Uterus (tissue), 4 donors: ENCODE measurements at places on chromosomes 5 and 9. TPM values are rescaled to one million over a fixed set of nuclear protein-coding genes. Genes with fewer than 3 reads are reported as not detected.

DNA sequence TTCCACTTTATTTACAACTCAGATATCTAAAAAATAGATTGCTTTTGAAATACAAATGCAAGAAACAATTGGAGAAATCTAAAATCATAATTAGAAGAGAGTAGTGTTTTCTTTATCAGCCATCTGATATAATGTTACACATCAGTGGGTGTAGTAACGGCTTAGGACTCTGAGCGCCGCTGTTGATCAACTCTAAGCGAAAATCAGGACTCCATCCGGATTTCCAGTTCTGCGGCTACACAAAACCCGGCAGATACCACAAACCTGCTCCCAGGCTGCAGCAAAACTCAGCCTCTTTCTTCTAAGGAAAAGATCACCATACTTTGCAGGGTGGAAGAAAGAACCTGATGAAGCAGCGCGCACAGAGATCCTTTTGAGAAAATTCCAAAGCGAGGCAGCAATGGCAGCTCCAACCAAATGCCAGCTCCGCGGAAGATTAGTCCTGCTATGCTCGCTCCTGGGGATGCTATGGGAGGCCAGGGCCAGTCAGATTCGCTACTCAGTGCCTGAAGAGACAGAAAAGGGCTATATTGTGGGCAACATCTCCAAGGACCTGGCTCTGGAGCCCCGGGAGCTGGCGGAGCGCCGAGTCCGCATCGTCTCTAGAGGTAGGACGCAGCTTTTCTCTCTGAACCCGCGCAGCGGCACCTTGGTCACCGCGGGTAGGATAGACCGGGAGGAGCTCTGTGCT is at the start of gene PCDHGA9:
TSS of gene PCDHGA9 (plus strand) at position 226 of the 691 bp plus-strand sequence. CDS start at position 401, 175 bp downstream.
- H3K27ac ChIP-seq: no peak within 1 kb of the TSS
- peak within 1 kb of the TSS; percentile 16 for H3K4me3 ChIP-seq
- DNase-seq: no peak
- H3K27me3 ChIP-seq: no peaks in the 10 kb centered on the region
- no peaks in the 10 kb centered on the region for H3K36me3 ChIP-seq
- H3K4me1 ChIP-seq: no peaks in the 10 kb centered on the region

DNA sequence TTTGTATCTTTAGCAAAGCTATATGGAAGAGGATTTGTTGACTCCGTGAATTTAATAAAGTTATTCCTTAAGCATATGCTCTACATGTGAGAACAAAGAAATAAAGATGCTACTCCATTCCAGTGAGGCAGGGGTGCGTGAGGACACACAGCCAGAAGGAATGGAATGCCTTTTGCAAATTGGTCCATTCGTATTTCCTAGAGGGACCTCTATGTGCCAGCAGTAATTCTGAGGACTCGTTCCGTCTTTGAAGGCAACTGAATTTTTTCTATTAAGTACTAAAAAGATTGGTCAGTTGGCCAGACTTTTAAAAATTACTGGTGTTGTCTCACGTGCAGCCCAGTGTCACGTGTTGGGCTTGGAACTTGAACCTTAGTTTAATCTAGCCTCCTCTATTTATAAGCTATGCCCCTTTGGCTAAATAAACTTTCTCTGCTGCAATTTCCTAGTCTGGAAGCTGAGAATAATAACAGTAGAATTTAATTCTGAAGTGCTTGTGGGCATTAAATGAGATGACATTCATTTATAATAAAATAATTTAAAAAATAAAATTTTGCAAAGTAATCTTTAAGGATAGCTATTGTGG is 13.9 kb downstream of the RAI14 start:
- no peak overlapping the region for H3K4me3 ChIP-seq
- H3K4me1 ChIP-seq: no peaks in the 10 kb centered on the region
- H3K27me3 ChIP-seq: no peaks in the 10 kb centered on the region
- H3K27ac ChIP-seq: peak overlapping the region; percentile 71
- no peaks in the 10 kb centered on the region for H3K36me3 ChIP-seq

DNA sequence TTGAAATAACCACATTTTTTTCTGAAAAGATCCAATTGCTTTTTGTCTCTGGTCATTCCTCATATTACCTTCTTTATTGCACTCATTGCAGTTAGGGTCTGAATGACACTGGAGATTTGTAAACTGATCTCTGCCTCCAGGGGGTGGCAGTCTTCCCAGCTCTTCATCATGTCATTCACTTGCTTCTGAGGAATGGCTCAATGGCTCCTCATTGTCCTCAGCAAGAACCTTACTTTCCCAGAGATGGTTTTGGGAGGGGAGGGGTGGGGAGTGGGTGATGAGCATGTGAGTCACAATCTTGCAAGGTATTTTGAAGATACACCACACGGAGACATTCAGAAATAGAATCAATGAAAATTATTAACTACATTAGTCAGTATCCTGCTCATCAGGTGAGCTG is 159.8 kb upstream of the GAS1 start:
- H3K4me3 ChIP-seq: no peak overlapping the region
- no peak for DNase-seq
- no peaks in the 10 kb centered on the region for H3K36me3 ChIP-seq
- H3K4me1 ChIP-seq: peaks cover 20% of the 10 kb centered on the region

GRCh38 chr5:92102313-92102712 is 719.2 kb upstream of the ARRDC3 start:
- no peak overlapping the region for H3K4me3 ChIP-seq
- H3K36me3 ChIP-seq: no peaks in the 10 kb centered on the region
- DNase-seq: no peak
- H3K4me1 ChIP-seq: no peaks in the 10 kb centered on the region

DNA sequence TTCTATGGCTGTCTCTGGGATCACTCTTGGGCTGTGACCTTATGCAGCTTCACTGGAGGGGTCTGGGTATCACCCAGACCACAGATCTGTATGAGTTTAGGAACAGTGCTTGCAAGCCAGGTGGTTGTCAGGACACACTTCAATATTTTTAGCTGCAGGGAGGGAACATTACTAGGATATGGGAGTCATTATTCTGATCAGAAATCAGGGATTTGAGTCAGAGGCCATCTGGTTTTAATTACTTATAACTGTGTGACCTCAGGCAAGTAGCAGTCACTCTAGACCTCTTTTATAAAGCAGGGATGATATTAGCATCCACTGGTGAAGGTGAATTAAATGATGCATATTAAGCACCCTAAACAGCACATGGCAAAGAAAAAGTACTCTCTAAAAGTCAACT is 60.1 kb upstream of the NMUR2 start:
- H3K36me3 ChIP-seq: no peaks in the 10 kb centered on the region
- no peaks in the 10 kb centered on the region for H3K27me3 ChIP-seq
- H3K4me1 ChIP-seq: no peaks in the 10 kb centered on the region
- no peak overlapping the region for H3K27ac ChIP-seq

DNA sequence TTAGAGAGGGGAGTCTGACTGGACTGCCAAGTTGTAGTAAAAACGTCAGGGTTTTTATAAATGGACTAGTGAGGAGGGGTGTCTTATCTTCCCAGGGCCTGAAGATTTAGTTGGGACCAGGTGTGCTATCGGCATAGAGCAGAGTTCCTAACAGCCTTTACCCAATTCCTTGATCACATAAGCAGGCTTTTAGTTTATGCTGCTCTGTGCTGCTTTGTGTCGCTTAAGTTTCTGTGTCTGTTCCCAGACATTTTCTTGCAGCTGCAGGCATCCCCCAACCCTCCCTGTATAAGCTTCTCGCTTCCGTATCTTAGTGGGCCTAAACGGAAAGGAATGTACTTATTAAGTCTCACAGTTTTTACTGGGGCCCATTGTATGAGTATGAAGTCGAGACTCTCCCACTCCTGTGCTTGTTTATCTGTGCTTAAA is 2.6 kb upstream of the SMC5 start:
- no peaks in the 10 kb centered on the region for H3K36me3 ChIP-seq
- peaks cover 16% of the 10 kb centered on the region for H3K4me1 ChIP-seq
- peak overlapping the region; percentile 31 for H3K4me3 ChIP-seq
- H3K27me3 ChIP-seq: no peaks in the 10 kb centered on the region
- no peak for DNase-seq
- peak overlapping the region; percentile 94 for H3K27ac ChIP-seq

DNA sequence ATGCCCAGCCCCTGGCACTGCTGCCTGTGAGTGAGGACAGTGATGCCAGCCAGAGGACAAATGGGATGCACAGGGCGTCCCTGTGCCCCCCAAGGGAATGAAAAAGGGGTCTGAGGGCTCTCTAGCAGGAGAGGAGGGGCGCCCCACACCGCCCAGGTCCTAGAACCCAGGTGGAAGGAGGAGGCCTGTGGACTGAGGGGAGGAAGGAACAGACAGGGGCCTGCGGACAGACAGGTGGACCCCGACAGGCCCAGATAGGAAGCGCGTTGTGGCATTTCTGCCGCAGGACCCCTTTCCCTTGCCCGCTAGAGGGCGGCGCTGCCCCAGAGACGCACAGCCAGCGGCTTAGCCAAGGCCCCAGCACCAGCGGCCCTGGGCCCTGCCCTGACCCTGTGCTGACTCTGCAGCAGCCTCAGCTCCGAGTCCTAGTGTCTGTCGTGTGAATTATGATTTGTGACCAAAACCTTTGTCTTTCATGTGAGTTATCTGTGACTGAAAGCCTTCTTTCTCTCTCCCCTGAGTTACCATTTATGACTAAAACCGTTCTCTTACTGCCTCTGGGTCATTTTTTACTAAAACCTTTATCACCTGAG is 30.7 kb downstream of the TRIP13 start:
- no peaks in the 10 kb centered on the region for H3K36me3 ChIP-seq
- H3K4me3 ChIP-seq: no peak overlapping the region

DNA sequence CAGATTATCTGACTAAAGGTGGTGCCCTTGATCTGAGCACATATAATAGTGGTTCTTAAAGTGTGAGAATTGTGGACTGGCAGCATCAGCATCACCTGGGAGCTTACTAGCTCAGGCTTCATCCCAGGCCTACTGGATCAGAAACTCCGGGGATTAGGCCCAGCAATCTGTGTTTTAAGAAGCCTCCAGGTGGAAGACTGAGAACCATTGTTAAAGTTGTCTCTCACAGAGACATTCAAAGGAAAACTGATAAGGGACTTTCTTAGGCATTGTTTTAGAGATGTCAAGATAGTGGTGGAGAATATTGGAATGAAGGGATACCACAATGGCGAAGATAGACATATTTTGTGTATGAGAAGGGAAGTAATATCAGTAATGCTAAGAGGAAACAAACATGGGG is 59.5 kb downstream of the STX17 start:
- no peaks in the 10 kb centered on the region for H3K27me3 ChIP-seq
- no peak overlapping the region for H3K27ac ChIP-seq
- H3K36me3 ChIP-seq: no peaks in the 10 kb centered on the region
- no peaks in the 10 kb centered on the region for H3K4me1 ChIP-seq

DNA sequence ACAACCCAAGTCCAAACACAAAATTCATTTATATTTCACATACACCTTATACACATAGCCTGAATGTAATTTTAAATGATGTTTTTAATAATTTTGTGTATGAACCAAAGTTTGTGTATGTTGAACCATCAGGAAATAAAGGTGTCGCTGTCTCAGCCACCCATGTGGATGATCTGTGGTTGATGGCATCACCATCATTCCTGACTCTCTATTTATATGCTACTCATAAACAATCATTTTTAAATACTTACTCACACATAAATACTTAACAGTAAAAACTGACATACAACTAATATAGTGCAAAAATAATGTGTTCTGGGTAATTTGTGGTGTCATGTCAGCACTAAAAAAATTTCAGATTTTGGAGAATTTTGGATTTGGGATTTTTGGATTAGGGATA is 38.4 kb downstream of the SMC5 start:
- no peaks in the 10 kb centered on the region for H3K27me3 ChIP-seq
- no peak overlapping the region for H3K27ac ChIP-seq
- H3K36me3 ChIP-seq: no peaks in the 10 kb centered on the region
- H3K4me1 ChIP-seq: no peaks in the 10 kb centered on the region
- no peak for DNase-seq

DNA sequence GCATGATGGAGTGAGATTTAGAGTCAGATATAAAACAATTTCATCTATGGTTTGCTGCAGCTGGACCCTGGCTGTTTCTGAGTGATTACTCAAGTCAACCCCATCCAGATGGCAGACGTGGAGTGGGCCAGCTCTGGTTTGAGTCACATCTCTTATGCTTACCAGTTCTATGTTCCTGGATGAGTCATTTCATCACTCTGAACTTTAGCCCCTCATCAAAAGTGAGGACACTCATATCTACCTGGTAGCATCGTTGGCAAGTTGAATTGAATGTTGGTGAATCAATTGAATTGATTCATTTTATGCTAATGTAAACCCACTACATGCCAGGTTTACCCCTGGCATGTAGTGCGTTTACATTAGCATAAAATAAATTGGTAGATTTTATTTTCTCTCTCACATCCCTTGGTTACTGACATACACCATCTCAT is 176.4 kb downstream of the FGF18 start:
- no peaks in the 10 kb centered on the region for H3K27me3 ChIP-seq
- DNase-seq: no peak
- H3K4me3 ChIP-seq: no peak overlapping the region
- no peaks in the 10 kb centered on the region for H3K36me3 ChIP-seq
- no peak overlapping the region for H3K27ac ChIP-seq

DNA sequence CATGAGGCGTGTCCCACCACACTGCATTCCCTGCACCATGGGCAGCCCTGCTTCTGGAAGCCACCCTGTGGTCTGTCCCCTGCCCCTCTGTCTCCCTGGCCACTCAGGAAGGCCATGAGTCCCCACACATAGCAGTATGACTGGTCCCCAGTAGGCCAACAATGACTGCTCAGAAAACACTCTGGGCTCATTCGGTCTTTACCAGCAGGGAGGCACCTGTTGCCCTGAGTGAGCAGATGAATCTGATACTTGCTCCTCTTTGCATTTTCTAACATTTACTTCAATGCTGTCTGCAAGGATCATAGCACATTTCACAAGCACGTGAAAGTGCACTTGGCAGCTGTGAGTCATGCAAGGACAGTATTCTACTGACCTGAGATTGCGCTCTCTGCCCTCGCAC is 365.4 kb upstream of the IRX1 start:
- H3K4me3 ChIP-seq: no peak overlapping the region
- no peak overlapping the region for H3K27ac ChIP-seq
- DNase-seq: no peak
- H3K36me3 ChIP-seq: no peaks in the 10 kb centered on the region

GRCh38 chr5:158758675-158759074 is 341.0 kb downstream of the EBF1 start:
- no peak for DNase-seq
- H3K4me3 ChIP-seq: no peak overlapping the region
- H3K27me3 ChIP-seq: no peaks in the 10 kb centered on the region

GRCh38 chr5:76475936-76476335 is 72.9 kb downstream of the IQGAP2 start:
- no peaks in the 10 kb centered on the region for H3K4me1 ChIP-seq
- H3K27ac ChIP-seq: no peak overlapping the region
- DNase-seq: no peak
- no peak overlapping the region for H3K4me3 ChIP-seq
- no peaks in the 10 kb centered on the region for H3K36me3 ChIP-seq
- no peaks in the 10 kb centered on the region for H3K27me3 ChIP-seq

GRCh38 chr5:66757219-66757833 is 161.1 kb downstream of the MAST4 start:
- H3K27me3 ChIP-seq: no peaks in the 10 kb centered on the region
- H3K36me3 ChIP-seq: no peaks in the 10 kb centered on the region
- no peak overlapping the region for H3K4me3 ChIP-seq
- DNase-seq: peak; percentile 55

- DNase-seq: no peak
- no peaks in the 10 kb centered on the region for H3K27me3 ChIP-seq
- H3K36me3 ChIP-seq: no peaks in the 10 kb centered on the region
- peaks cover 4% of the 10 kb centered on the region for H3K4me1 ChIP-seq
Measured at GRCh38 chr5:54886866-54887265, 98.5 kb downstream of the ESM1 start.

The NIPSNAP3A gene
- 22.6 TPM for total RNA-seq

The SLCO6A1 gene
- total RNA-seq: not detected

The DMRT2 gene
- total RNA-seq: 3.1 TPM

The SCGB3A1 gene
- total RNA-seq: not detected

The AFAP1L1 gene
- 26.9 TPM for total RNA-seq

The TLE1 gene
- 124 TPM for total RNA-seq

The NOXA1 gene
- total RNA-seq: 4.6 TPM

The PDE8B gene
- 54.4 TPM for total RNA-seq

The HABP4 gene
- total RNA-seq: 7.3 TPM

The ZFP2 gene
- 8.4 TPM for total RNA-seq
